ENCODE measurements at places on chromosomes 5 and 9.

DNA sequence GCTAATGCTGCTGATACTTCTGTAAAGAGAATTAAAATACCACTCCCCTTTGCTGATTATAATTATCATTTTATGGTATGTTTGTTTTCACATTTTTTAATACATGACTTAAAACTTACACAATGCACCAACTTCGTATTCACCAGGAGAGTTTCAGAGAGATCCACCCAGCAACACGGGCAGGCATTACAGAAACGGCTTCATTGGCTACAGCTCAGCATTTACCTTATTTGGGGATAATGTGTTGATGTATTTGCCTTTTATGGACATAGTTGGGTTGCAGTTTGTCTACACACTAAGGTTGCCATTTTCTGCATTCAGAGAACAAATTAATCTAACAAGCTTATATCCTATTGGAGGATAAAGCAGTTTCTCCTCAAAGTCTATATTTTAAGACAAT, 423.6 kb downstream of the PRDM9 start:
- no peak for DNase-seq

GRCh38 chr9:16986556-16986955, 116.1 kb upstream of the BNC2 start:
- DNase-seq, result no peak

GRCh38 chr9:126399789-126400188, 73.2 kb downstream of the MVB12B start:
- no peak for DNase-seq

DNA sequence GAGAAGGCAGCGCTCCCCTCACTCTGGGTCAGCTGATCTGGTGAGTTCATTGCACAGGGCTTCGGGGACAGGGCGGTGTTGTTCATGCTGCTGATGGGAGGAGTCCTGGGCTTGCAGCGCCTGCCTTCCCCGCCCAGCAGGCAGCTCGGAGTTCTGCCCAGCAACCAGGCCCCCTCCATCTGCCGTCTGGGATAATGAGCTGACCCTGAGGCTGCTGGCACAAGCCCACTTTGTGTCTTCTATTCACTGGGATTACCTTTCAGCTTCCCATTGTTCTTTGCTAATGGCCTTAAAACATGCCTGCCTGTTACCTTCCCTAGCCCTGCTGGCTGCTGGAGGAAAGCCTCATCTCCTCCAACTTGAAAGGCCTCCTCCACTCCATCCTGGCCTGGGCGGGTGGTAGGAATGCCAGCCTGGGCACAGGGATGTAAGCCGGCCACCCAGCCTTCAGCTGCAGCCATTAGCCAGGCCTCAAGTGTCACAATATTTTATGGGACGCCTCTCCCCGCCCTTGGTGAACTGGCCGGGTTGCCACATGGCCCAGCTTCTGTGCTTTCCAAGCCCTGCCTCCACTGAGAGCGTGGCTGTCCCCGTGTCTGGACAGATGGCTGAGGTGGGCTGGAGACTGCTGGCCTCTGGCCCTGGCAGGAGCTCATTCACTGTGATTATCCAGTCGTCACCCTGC, 70.4 kb downstream of the GADD45G start:
- no peak for DNase-seq

DNA sequence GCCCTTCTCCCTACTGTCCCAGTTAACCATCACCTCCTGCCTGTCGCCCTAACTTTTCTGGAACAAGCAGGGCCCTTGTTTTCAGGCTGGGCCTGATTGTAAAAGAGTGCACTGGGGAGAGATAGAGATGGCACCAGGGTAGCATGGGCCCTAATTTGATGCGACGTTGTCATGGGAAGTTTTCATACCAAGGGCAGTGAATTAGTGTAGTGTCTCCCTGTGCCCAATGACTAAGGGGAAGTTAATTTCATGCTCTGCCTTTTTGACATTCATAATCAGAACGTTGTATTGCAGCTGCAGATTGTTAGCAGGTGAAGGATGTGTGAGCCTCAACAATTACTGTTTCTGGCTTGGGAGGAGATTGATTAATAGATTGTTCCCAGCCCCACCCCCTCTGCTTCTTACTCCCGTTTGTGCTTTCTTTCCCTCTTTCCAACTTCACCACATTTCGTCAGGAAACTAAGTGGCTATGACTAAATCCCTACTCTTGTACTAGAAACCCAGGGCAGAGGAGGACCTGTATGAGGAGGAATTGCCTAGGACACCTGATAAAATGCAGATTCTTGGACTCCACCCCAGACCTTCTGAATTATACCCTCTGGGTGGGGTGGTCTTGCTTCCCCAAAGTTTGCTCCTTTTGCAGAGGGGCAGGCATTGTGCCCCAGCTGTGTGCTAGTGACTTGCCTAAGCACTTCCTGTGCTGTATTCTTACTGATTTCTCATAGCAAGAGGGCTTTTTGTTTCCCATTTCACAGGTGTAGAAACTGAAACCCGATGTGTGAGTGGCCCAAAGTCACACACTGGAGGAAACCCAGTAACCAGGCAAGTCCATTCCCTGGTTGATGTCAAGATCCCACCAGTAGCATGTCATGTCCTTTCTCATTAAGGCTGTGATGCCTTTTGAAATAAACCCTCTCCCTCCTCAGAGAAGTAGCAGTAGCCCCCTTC, 56.3 kb downstream of the DAB2IP start:
- no peak for DNase-seq

DNA sequence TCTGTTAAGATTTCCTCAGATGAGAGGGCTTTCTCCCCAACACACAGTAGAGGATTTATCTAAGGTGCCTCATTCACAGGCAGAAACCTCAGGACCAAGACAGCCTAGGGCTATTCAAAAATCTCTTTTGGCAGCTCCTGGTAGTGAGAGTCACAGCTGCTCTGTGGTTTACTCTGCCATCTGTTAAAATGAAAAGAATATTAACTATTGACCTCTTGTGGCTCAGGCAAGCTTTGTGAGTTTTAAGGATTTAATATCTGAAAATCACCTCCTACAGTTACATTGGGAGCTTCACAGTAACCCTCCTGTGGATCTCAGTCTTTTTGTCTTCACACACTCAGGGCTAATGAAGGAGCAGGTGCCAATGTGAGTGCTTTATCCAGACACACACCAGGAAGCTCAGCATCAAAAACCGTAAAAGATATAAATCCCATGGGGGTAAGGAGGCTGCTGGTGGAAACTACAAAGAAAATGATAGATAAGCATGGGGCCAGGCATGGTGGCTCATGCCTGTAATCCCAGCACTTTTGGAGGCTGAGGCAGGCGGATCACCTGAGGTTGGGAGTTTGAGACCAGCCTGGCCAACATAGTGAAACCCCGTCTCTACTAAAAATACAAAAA, 29.7 kb downstream of the PPP1R2B start:
- DNase-seq, result no peak

DNA sequence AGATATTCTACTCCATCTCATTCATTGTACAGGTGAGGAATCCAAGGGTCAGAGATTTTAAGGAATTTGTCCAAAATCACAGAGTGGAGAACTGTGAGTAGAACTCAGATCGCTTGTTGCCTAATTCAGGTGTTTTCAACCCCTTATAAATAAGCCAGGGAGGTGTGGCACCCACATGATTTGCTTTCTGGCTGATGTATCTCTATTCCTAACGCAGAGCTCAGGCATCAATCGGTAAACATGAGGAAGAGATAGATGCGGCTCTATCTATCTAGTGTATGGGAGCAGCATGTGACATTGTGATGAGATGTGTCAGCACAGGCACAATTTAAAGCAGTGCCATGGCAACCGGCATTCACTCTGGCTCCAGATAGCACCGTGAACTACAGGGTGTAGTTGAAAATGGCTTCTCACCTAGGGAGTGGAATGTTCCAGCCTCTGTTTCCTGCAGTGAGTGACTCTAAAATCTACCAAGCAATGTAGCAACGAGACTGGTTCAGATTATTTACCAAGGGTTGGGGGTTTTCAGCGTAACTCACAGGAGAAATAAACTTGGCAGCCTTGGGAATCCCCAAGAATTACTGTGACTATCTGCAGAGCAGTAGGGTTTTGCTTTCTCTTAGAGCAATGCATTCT, 53.4 kb upstream of the SUB1 start:
- peak; percentile 80 for DNase-seq

DNA sequence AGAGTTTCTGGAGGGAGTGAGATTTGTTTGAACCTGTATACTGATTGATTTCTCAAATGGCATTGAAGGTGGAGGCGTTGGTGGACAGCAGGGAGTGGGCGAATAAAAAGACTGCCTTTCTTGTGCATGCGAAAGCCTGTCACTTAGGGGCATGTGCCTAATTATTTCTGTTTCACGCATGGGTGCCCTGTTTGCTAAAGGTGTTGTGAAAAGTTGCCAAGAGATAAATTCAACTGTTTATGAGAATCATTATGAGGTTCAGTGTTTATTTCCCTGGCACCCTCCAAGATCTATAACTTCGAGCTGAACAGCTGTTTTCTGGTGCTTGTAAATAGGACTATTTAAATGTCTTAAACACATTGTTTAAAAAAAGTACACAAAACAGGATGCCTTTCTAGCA, 67.4 kb upstream of the DMRTA1 start:
- DNase-seq, result no peak

- no peak for DNase-seq
Measured at GRCh38 chr9:86721843-86722705, 225.2 kb downstream of the GAS1 start.

DNA sequence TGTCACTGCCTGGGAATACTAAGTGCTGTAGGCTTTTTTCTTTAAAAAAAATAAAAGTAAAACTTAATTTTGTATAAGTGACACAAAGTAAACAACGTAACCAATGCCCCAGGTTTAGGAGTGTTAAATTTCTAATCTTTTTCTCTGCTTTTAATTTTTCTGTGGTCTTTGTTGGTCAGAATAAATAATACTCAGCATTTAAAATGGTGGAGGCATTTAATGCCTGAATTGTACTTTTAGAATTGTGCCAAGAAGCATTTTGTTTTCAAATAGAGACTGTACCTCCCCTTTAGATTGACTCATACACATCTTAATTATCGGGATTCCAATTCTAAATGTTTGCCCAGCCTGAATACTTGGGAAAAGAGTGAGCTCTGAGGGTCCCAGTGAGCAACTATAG, 1.6 kb downstream of the DMXL1 start:
- no peak for DNase-seq

DNA sequence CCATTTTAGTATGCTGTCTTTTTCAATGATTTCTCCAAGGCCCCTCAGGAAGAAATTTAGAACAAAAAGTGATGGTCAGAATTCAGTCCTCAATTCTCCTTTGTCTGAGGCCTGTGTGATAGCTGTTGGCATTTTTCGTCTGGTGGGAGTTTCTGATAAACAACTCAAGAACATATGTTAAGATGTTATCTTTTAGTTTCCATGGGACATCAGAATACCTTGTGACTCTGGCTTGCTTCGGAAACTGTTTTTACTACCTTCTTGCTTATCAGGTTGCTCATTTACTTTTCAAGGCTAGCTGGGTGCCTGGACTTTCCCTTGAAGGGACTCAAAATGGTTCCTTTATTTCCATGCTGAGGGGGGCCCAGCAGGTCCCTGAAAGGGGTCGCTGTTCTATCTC, 97.2 kb downstream of the INVS start:
- no peak for DNase-seq

- peak; percentile 51 for DNase-seq
Measured at GRCh38 chr5:141420855-141421488, at the start of gene PCDHGA11. TSS of gene PCDHGA11 (plus strand) at chr5:141421051. CDS start at chr5:141421228, 177 bp downstream.

GRCh38 chr5:72402381-72402890, 82.3 kb downstream of the PTCD2 start:
- no peak for DNase-seq

DNA sequence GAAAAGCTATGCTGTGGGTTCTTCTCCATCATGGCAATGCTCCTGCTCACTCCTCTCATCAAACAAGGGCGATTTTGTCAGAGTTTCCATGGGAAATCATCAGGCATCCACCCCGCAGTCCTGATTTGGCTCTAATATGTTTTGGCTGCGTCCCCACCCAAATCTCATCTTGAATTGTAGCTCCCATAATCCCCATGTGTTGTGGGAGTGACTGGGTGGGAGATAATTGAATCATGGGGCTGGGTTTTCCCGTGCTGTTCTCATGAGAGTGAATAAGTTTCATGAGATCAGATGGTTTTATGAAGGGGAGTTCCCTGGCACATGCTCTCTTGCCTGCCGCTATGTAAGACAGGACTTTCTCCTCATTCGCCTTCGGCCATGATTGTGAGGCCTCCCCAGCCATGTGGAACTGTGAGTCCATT, 163.8 kb downstream of the GADD45G start:
- no peak for DNase-seq

DNA sequence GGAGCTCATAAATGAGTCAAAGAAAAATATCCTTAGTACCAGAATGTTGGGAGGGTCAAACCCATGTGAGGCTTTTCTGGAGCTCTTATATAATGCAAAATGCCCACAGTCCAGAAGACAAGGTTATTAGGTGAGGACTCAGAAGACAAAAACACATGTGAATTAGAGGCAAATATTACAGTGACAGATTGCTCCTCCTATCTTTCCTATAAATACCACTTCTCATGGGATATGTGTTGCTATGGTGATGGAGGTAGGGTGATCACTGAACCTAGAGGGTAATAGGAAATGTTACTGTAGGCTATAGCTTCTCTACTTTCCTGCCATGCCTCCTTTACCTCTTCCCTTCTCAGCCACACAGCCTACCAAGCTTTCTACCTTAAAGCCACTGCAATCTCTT, 264.6 kb downstream of the SEC61B start:
- no peak for DNase-seq

- DNase-seq, result no peak
Measured at GRCh38 chr5:63211448-63212132, 633.0 kb downstream of the LRRC70 start.

- DNase-seq, result no peak
Measured at GRCh38 chr5:23721336-23721735, 213.9 kb downstream of the PRDM9 start.

DNA sequence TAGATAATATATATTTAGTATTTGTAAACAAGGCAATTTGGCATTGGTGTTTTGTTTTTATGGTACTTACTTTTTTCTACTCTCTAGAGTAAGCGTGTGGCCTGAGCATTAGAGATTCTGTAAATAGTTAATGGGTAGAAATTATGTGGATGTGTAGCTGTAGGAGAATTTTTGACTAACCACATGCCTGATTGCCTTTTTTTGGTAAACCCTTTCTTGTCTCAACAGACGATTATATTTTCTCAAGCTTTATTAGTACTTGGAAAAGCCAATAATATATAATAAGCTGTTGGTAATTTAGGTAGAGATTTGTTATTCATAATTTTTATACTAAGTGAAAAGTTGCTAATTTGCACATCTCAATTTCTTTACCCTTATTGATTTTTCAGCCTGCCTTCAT, 76.8 kb downstream of the FCHO2 start:
- DNase-seq, result no peak
